Stimulated activated CD8-positive, alpha-beta memory T cell treated with anti-CD3 and anti-CD28 coated beads, Interleukin-4, amount 100 ng/mL, for 4 hours (primary cell): ENCODE measurements at places on chromosomes 13 and 19.

DNA sequence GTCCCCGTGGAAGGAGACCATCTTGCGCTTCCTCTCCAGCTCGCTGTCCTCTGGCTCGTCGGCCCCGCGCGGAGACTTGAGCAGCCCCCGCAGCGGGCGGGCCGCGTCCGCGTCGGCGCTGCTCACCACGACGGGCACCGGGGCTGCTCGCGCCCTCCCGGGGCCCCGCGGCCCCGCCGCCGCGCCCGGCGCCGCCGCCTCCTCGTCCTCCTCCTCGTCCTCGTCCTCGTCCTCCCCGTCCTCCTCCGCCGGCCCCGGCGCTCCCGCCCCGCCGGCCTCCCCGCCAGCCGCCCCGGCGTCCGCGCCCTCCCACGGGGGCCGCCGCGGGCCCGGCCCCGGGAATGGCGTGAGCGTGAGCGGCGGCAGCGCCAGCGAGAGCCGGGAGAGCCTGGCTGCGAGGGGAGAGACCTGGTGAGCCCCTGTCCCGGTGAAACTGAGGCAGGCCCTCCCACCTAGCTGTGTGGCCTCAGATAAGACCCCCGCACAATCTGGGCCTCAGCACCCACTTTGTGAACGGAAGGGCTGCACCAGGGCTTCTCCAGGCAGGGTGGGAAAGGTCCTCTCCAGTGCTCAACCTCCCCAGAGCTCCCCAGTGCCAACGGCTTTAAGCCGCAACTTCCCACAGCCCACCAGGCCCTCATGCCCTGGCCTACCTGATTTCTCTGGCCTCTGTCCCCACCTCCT lies 17.8 kb downstream of the LMTK3 start:
- no peak for DNase-seq

DNA sequence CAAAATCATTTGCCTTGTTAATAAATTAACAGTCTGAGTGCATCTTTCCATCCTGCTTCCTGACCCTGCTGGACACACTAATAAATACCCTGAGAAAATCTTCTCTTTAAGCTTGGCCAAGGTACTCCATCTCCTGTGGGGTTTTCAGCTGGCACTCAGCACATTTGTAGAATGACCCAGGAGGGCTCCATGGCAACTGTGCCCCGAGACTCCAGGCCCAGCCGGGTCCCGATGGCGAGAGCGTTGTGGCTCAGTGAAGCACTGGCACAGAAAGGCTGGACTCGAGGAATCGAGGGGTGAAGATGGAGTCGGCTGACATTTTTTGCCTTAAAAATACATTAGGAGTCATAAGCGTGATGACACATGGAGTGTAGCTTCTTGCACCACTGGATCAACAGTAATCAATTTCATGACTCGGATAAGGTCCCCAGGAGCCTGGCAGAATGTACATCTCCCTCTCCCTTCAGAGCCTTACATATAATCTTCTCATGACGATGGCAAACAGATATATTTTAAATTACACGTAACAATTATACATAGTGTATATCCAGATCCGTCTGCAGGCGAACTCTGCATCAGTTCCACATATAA lies 85.4 kb downstream of the SLC7A1 start:
- DNase-seq: no peak

- DNase-seq: no peak
Measured at GRCh38 chr13:30043631-30043925, 193.2 kb upstream of the UBL3 start.

GRCh38 chr19:41528106-41528505 lies 47.9 kb upstream of the CEACAM21 start:
- DNase-seq: no peak

DNA sequence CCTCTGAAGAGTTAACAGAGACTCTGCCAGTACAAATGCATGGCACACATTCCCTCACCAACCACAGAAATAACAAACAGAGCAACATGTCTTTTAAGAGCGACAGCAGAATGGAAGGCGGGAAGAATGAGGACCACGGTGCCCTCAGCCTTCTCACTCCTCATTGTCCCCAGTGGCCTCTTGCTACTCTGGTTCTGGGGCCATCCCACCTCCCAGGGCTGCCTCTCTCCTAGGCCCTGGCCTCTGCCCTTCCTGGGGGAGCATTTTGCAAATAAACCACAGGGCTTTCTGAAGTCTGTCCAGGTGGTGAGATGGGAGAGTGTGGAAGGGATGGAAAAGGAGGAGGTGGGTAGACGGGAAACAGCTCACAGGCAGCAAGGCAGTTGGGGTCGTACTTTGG lies 28.3 kb downstream of the CYP2B6 start:
- no peak for DNase-seq

DNA sequence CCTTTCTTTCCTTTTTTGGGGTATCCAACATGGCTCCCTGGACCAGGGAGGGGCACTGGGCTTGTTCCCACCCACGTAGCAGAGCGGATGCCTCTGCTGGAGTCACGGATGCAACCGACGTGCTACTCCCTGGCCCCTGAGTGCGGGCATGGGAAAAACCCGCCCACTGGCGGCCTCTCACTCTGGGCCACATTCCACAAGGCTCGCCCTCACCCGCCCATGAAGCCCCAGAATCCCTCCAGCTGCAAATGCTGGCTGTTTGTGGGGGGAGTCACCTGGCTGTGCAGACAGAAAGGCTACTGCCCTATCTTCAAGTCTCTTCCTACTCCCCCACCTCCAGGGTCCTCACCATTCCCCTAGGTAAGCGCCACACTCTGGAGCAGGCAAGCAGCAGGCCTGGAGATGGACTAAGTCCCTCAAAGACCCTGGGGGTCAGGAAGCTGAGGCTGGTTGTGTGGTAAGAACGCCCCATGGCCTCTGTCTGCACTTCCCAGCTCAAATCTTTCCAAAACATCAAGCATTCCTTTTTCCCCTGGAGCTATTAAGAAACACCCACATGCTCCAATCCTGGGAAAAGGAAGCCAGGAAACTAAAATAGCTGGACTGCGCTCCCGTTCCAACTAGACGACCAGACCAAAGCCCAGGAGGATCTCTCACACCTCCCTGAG lies 17.9 kb upstream of the EPHX3 start:
- no peak for DNase-seq

- DNase-seq: no peak
Measured at GRCh38 chr13:41613471-41613870, 156.1 kb downstream of the RGCC start.

- no peak for DNase-seq
Measured at GRCh38 chr13:110607675-110608224, 7.6 kb upstream of the NAXD start.

- DNase-seq: no peak
Measured at GRCh38 chr13:106415971-106416370, 119.5 kb downstream of the EFNB2 start.

- DNase-seq: no peak
Measured at GRCh38 chr13:108185223-108185622, 30.1 kb downstream of the LIG4 start.

GRCh38 chr13:84672616-84673015 lies 790.3 kb upstream of the SLITRK1 start:
- no peak for DNase-seq

- DNase-seq: no peak
Measured at GRCh38 chr19:29694161-29694560, 20.9 kb downstream of the C19orf12 start.

GRCh38 chr19:38355728-38356725 lies 18.3 kb upstream of the PSMD8 start:
- no peak for DNase-seq

DNA sequence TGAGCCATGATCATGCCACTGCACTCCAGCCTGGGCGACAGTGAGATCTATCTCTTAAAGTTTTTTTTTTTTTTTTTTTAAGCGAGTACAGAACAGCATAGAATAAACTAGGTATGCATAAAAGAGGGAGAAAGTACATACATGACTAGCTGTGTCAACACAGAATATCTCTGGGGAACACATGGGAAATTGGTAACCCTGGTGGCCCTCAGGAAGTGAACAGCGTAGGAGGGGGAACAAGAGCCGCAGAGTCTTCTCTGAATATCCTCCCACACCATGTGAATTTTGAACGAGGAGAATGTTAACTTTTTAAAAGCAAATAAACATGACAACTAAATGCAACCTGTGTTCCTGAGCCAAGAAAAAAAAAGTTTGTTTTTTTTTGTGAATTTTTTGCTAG lies 15.2 kb downstream of the PHLDB3 start:
- DNase-seq: no peak

GRCh38 chr19:34416021-34416545 lies 11.9 kb downstream of the PDCD2L start:
- DNase-seq: no peak

DNA sequence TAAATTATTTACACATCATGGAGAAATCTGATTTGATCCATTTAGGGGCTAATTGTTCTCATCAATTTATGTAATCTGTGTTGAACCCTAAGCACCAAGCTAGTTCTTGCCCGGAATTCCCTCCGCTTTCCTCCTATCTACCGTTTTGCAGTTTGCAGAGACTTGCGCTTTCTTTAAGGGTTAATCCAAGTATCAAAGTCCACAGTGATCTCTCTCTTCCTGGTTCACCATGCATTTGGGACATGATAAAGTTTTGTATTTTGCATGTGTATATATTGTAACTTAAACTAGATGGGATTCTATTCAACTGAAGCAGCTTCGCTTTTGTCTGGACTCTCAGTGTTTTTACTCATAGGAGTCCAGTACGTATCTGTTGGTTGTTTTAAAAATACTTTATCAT lies 13.8 kb upstream of the KLF5 start:
- no peak for DNase-seq

DNA sequence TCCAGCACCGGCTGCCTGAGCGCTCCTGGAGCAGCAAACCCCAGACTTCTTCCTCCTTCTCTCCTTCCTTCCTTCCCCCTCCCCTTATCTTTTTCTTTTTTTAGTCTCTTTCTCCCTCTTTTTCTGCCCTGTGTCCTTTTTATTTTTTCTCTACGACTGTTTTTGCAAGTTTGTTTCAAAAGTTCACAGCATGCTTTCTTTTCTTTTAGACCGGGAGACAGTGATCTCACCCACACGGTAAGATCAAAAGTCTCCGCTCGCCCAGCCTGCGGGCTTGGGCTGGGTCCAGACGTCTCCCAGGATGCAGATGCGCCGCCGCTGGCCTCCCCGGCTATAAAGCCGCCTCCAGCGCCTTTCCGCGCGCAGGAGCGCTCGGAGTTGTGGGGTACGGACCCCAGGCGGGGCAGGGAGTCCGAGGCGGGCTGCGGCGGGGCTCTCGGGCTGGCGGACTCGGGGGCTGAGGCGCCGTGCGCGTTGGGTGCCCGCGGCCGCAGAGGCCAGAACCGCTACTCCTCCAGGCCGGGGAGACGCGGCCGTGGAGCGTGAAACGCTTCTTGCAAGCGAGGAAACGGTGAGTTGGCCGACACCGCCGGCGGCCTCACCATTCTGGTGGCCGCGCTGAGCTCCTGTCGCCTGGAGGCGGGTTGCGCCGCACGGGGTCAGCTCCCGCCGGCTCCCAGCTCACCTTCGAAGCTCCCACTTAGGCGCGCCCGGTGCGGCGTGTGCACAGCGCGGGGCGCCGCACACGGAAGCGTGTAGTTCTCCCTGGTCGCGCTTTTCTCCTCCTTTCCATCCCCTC lies 2.0 kb upstream of the TSHZ3 start:
- DNase-seq: no peak

GRCh38 chr13:101736566-101736965 lies 284.1 kb downstream of the ITGBL1 start:
- DNase-seq: no peak

DNA sequence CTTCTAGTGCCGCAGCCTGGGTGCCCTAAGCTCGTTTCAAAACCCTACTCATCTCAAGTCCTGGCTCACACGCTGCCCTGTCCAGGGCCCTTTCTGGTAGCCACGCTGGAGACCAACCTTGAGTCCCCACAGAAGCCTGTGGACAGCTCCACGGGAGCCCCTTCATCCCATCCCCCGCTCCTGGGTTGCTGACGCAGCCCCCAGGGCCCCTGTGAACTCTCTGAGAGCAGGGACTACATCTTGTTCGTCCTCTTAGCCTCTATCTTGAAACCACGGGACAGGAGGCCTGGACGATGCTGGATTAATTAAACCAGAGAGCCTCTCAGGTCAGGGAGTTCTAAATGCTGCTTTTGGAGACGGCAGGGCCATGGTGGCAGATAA lies 7.4 kb downstream of the MLLT1 start:
- no peak for DNase-seq

DNA sequence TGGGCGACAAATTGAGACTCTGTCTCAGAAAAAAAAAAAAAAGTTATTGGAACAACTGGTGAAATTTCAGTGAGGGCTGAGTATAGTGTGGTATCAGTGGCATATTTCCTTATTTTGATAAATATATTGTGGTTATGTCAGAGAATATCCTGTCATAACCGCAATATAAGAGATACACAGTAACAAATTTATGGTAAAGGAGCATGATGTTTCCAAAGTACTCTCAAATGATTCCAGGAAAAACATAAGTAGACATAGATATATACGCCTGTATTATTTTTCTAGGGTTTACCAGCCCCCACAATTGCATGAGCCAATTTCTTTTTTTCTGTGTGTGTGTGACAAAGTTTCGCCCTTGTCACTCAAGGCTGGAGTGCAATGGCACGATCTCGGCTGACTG lies 5.7 kb upstream of the C5AR1 start:
- DNase-seq: no peak

DNA sequence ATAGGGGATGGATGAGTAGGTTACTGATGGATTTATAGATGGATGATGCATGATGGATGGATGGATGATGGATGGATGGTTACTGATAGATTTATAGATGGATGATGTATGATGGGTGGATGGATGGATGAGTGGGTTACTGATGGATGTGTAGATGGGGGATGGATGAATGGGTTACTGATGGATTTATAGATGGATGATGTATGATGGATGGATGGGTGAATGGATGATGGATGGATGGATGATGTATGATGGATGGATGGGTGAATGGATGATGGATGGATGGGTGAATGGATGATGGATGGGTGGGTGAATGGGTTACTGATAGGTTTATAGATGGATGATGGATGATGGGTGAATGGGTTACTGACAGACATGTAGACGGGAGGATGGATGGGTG lies 6.3 kb upstream of the C2CD4C start:
- no peak for DNase-seq

DNA sequence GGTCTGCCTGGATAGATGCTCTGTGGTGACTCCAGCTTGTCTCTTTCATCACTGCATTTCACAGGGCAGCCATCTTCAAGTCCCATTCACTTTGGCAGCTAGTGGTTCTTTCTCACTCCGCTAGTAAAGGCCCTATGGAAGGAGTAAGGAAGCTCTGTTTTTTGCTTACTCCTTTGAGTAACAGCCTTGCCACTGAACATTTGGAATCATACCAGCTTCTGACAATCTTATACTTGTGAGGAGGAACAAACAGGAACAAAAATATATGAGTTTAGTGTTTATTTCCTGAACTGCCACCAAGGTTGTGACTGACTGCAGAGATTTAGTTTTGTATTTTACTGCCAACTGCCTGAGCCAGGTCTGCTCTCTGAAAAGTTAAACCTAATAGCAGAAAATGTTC lies 38.7 kb downstream of the KCTD4 start:
- DNase-seq: no peak

- DNase-seq: no peak
Measured at GRCh38 chr19:37738371-37738770, 18.8 kb upstream of the ZNF607 start.

GRCh38 chr13:77409412-77409811 lies 82.5 kb upstream of the MYCBP2 start:
- DNase-seq: no peak

- DNase-seq: no peak
Measured at GRCh38 chr13:53494406-53494805, 465.8 kb downstream of the OLFM4 start.

- DNase-seq: no peak
Measured at GRCh38 chr13:113597391-113598080, 13.0 kb downstream of the TFDP1 start.

- DNase-seq: no peak
Measured at GRCh38 chr13:53138376-53139036, 109.9 kb downstream of the OLFM4 start.

- DNase-seq: peak; percentile 85
Measured at GRCh38 chr13:28658796-28659620, at the start of gene POMP. TSS of gene POMP (plus strand) at chr13:28659130. CDS start at chr13:28659185, 55 bp downstream.
